ENCODE measurements at places on chromosomes 16 and 17.
A peak's percentile ranks its signal among the peaks of the same experiment; 100 is the strongest.

DNA sequence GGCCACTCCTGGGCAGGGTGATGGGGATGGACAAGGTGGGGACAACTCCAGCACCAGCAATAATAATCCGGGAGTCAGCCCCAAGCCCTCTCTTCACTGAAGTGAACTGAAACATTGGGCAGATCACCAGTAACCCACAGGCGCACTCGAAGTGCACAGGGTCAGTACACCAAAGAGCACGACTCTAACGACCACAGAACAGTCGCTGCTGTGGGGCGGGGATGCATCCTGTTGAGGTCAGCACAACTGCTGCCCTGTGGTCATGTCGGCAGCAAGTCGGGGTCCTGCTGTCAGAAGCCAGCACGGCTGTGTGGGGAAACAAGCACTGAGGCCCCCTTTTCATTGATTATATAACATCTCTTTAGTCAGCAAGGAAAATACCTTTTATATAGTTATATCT lies 14.6 kb downstream of the DNASE1 start:
- DNase-seq, result no peak

- no peak for DNase-seq
These were observed 6.4 kb downstream of the TEKT5 start for GRCh38 chr16:10688291-10688690.

- DNase-seq, result no peak
These were observed 7.7 kb downstream of the CCL3L1 start for GRCh38 chr17:36188891-36189306.

- no peak for DNase-seq
These were observed 7.0 kb upstream of the RBFOX3 start for GRCh38 chr17:79617740-79618382.

GRCh38 chr16:58510776-58511628 lies 4.3 kb upstream of the SETD6 start:
- DNase-seq, result no peak

GRCh38 chr17:17177176-17177575 lies 29.0 kb downstream of the PLD6 start:
- DNase-seq, result no peak

GRCh38 chr16:11796227-11797165 lies 562 bp downstream of the ZC3H7A start:
- DNase-seq, result peak; percentile 47

GRCh38 chr17:43655693-43656255 lies 5.9 kb downstream of the MEOX1 start:
- no peak for DNase-seq

- DNase-seq, result no peak
These were observed 20.8 kb upstream of the ZFHX3 start for GRCh38 chr16:73068541-73069401.

DNA sequence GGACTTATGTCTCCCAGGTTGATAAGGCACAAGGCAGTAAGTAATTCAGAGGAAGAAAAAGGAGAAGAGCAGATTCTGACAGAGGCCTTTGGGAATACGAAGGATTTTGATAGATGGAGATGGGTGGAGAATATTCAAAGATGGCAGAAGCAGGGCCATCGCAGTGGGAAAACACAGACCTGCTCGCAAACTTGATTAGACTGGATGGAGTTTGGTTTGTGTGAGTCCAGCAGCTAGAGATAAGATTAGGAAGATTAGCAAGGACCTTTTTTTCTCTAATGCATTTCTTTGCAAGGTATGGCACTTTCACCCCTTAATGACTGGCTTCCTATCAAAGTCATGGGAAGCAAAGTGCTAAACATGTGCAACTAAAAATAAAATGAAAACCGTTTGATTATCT lies 196.7 kb downstream of the FTO start:
- DNase-seq, result no peak

DNA sequence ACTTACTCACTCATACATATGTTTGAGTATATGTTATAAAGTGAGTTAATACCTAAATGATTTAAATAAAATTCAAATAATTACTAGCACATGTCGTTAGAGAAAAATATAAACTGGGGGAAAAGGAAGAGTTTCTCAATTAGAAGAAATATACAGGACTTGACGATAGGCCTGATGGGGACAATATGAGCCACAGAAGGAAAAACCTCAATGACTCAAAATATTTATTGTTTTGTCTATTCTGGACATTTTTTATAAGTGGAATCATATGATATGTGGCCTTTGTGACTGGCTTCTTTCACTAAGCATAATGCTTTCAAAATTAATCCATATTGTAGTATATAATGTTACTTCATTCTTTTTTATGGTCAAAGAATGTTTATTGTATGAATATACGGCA lies 339.2 kb upstream of the PMFBP1 start:
- no peak for DNase-seq

DNA sequence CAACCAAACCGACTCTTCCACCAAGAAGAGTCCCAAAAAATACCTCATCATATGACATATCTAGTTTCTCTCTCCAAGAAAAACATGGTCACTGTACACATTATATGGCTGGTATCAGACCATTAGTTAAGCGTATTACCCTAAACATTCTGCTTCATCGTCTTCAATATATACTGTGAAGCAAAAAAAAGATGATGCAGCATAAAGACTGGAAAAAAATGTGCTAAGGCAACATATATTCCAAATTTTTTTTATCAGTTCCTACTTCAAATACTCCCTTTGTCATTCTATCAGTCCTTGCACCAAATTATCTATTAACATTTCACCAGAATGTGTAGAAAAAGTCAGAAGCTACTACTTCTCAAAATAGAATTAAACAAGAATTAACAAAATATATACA lies 42.9 kb downstream of the STX8 start:
- no peak for DNase-seq

- DNase-seq, result peak; percentile 57
These were observed 45.2 kb upstream of the STAC2 start for GRCh38 chr17:39270923-39271322.

DNA sequence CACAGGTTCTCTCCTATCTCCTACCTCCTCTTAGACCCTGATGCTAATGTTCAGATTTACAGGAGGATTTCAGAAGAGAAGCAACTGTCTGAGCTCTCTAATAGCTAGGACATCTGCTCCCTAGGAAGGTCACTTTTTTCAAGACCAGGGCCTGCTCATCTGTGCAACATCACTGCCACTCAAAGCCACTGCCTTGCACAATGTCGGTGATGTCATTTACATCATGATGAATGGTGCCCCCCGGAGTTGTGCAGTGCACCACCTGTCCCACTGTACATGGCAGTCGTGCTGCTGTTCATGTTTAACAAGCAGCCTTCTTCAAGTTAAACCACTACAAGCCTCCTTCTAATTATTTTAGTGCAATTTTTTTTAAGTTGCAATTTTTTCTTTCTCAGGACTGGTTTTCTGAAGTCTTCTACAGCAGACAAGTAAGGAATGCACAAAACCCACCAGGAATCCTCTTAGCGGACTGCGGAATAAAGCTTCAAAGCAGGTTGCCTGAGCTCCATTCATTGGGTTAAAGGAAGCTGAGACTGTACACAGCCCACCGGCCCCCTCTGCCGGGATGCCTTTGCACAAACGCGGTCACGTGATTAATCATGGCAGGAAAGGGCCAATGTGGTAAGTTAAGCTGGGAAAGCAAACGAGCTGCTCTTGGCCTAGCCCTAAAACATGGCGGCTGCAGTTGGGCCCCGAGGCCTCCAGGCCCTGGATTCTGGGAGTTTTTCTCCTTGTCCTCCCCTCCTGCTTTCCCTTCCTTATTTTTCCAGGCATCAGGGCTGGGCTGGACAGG lies 74.1 kb downstream of the MYH11 start:
- DNase-seq, result no peak

GRCh38 chr17:69913616-69914015 lies 161.4 kb upstream of the KCNJ16 start:
- no peak for DNase-seq

DNA sequence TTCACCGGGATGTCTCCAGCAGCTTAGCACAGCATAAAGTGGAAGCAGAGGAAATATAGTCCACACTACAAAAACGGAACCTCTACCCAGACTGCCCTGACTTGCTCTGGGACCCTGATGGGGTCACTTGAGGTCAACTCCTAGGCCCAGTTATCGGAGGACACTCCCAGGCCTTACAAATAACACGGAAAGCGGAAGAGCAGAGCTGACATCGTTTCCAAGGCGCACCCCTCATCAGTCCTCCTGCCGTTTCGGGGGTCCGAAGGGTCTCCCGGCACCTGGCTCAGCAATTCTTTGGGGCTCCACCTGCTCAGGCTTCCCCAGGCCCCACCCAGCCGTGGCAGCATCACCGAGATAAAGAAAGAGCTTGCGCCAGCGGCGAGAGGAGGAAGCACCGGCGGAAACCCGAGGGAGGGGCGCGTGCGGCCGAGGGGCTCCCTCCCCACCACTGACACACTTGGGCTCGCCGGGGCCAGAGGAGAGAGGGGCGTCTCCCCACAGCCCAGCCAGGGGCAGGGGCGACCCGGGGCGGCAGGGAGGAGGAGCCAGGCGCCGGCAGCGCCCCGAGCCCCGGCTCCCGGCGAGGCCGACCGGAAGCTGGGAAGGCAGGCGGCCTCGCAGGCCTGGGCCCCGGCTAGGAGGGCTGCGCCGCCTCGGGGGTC lies 727 bp downstream of the CORO7 start:
- peak; percentile 72 for DNase-seq

GRCh38 chr16:10964891-10965326 lies 20.5 kb downstream of the CLEC16A start:
- no peak for DNase-seq

DNA sequence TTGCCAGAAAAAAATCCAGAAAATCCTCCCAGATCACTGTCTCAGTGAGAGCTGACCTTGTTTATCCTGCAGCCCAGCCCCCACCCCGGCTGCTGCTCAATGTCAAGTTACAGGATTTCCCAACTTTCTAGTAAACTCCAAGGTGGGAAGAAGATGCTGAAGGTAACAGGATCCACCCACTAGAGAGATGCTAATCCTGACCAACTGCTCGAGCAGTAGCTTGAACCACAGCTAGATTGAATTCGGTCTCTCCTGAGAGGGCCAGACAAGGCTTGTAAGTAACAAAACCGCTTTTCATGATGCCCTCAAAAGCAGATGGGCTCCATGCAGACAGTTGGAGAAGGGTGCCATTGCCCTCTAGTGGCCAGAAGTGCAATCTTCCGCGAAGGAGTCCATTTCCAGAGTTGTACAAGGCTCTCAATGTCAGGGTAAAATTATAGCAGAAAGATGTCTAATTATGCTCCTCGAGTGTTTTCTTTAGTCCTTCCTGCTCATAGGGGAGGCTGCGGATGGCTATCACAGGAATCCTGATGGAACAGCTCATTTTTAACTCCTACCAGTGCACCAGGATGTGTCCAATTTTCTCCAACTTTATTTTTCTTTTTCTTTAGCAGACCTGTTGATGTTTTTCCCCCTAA lies 3.9 kb downstream of the CDH11 start:
- DNase-seq, result peak; percentile 65

DNA sequence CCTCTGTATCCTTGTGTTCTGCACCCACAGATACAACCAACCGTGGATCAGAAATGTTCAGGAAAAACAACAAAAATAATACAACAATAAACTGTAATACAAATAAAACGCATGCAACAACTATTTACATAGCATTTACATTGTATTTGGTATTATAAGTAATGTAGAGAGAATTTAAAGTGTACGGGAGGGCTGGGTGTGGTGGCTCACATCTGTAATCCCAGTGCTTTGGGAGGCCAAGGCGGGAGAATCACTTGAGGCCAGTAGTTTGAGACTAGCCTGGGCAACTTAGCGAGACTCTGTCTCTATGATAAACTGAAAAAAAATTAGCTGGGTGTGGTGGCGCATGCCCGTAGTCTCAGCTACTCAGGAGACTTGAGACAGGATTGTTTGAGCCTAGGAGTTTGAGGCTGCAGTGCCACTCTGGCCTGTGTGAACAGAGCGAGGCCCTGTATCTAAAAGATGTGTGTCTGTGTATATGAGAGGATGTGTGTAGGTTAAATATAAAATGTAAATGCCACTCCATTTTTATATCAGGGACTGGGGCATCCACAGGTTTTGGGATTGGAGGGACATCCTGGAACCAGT lies 13.3 kb downstream of the SEC14L1 start:
- DNase-seq, result no peak

DNA sequence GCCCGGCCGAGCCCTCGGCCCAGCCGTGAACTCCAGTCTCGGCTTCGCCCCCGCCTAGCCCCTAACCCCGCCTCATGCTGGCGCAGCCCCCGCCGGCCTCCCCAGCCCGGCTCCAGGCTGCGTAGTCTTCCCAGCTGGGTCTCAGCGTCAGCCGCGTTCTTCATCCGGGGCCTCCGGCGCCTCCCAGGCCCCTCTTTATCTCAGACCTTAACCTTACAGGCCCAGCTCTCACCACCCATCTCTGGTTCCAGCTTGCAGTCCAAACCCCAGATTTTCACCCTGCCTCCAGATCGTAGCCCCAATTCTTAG lies at the start of gene PROCA1:
TSS of gene PROCA1 (minus strand) at position 166 of the 309 bp plus-strand sequence. CDS start 228 bp downstream, outside the sequence.
- no peak for DNase-seq

GRCh38 chr17:76871668-76872067 lies 3.5 kb downstream of the MGAT5B start:
- DNase-seq, result no peak

GRCh38 chr16:61471737-61472136 lies 564.5 kb downstream of the CDH8 start:
- no peak for DNase-seq

DNA sequence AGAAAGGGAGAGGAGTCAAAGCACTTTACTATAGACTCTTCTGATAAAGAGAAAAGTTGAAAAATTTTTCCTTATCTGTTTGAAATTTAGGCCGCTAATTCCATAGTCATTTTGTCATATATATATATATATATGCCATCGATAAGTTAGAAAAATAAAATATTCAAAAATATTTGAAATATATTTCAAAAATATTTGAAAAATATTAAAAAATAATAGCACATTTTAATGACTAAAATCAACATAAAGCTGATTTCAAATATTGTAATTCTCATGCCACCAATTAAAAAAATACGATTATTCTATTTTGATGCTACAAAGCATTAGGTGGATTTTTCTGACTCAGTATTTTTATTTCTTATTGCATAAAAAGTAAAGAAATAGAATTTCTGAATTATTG lies 87.1 kb downstream of the KIF2B start:
- DNase-seq, result no peak

- DNase-seq, result no peak
These were observed 50.6 kb downstream of the LMF1 start for GRCh38 chr16:920051-920681.

DNA sequence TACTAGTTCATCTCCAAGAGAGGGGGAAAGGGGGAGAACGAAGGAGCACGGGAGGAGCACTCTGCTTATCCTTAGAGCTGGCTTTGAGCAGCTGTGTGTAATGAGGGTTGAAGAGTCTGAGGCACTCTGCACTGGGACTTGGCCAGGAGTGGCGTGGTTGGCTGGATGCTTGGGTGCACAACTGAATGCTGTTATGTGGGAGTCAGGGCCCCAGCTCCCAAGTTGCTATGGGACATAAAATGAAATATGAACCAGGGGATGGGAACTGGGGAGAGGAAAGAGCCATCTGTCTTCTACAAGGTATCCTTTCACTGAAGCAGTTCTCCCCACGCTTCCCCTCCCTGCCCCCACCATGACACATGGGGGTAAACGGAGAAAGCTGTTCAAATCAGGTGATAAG lies 105.9 kb upstream of the ANKFN1 start:
- DNase-seq, result no peak

DNA sequence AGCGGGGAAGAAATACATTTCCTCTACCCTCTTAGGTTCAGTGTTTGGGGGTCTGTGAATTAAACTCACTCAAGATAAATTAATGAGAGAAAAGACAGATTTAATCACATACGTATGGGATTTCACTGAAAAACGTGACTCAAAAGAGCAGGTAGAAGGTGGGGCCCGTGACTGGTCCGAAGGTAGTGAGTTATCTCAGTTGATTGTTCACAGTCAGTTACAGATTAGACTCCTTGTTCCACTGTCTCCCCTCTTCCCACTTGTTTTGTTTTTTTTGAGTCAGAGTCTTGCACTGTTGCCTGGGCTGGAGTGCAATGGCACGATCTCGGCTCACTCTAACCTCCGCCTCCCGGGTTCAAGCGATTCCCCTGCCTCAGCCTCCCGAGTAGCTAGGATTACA lies 301.2 kb downstream of the SEC14L1 start:
- no peak for DNase-seq
